ENCODE measurements at places on chromosomes 7 and 10. TPM values are rescaled to one million over a fixed set of nuclear protein-coding genes. Genes with fewer than 3 reads are reported as not detected.

Gene GRB10
- 24.0 TPM for total RNA-seq

Gene LIPN
- total RNA-seq, result not detected

Gene LEP
- 0.22 TPM for total RNA-seq

Gene NKX2-3
- not detected for total RNA-seq

GRCh38 chr7:16923019-16923418, 41.2 kb upstream of the AGR3 start:
- H3K27ac ChIP-seq, result no peak overlapping the region
- no peaks in the 10 kb centered on the region for H3K27me3 ChIP-seq
- no peak for DNase-seq
- peaks cover 21% of the 10 kb centered on the region for H3K4me1 ChIP-seq
- H3K4me3 ChIP-seq, result no peak overlapping the region
- H3K36me3 ChIP-seq, result no peaks in the 10 kb centered on the region

- no peak overlapping the region for H3K4me3 ChIP-seq
- H3K27ac ChIP-seq, result no peak overlapping the region
- no peaks in the 10 kb centered on the region for H3K27me3 ChIP-seq
- H3K36me3 ChIP-seq, result no peaks in the 10 kb centered on the region
- DNase-seq, result no peak
Measured at GRCh38 chr10:92045641-92046106, 122.1 kb downstream of the BTAF1 start.

GRCh38 chr7:152596824-152597223, 79.1 kb downstream of the XRCC2 start:
- no peak for DNase-seq
- H3K4me3 ChIP-seq, result no peak overlapping the region
- H3K27me3 ChIP-seq, result no peaks in the 10 kb centered on the region

GRCh38 chr10:100535338-100535714, 417 bp upstream of the HIF1AN start:
- H3K27me3 ChIP-seq, result no peaks in the 10 kb centered on the region
- peaks cover 19% of the 10 kb centered on the region for H3K4me1 ChIP-seq
- no peaks in the 10 kb centered on the region for H3K36me3 ChIP-seq
- DNase-seq, result no peak
- no peak overlapping the region for H3K27ac ChIP-seq

DNA sequence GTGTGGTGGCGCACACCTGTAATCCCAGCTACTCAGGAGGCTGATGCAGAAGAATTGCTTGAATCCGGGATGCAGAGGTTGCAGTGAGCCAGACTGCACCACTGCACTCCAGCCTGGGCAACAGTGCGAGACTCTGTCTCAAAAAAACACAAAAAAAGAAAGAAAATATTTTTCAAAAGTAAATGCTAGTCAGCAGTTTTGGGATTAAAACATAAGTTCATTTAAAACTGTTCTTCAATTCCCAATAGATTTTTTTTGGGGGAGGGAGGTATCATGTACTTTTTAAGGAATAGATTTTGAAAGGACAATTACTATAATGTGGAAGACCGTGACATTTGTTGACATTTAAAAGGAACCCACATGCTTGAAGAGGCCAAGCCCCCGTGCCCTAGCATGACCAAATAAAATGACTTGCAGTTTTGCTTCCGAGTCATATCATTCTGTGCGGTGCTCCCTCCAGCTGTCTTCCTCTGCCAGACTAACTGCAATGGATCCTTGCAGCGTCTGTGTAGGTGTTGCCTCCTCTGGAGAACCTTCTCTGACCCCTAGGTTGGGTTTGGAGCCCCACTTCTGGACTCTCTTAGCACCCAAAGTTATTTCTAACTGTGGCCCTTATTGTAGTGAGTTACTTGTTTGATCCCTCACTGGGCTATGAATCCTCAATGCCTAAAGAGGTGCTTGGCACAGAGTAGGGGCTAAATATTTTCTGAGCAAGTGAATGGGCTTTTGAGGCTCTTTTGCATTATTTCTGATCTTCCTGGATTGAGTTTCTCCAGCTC, 17.4 kb upstream of the HPS1 start:
- no peaks in the 10 kb centered on the region for H3K27me3 ChIP-seq
- peaks cover 9% of the 10 kb centered on the region for H3K4me1 ChIP-seq
- H3K4me3 ChIP-seq, result no peak overlapping the region
- no peak for DNase-seq

- peaks cover 33% of the 10 kb centered on the region for H3K4me1 ChIP-seq
- no peak overlapping the region for H3K4me3 ChIP-seq
- H3K36me3 ChIP-seq, result no peaks in the 10 kb centered on the region
- no peaks in the 10 kb centered on the region for H3K27me3 ChIP-seq
Measured at GRCh38 chr10:22631646-22632278, 82.6 kb downstream of the PIP4K2A start.
